ENCODE measurements at places on chromosomes 5 and 9.

DNA sequence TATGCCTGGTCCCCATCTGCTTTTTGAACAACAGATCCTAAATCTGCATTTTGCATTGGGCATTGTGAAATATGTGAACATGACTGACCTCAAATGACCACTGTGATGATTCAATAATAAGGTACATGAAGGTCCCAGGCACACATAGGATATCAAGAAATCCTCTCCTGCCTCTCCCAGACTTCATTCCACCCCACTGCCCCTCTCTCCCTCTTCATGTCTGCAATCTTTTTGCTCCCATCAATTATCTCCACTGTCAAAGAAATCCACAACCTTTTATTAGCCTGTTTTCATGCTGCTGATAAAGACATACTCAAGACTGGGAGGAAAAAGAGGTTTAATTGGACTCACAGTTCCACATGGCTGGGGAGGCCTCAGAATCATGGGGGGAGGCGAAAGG is 476.7 kb downstream of the CTNND2 start:
- no peak for DNase-seq

DNA sequence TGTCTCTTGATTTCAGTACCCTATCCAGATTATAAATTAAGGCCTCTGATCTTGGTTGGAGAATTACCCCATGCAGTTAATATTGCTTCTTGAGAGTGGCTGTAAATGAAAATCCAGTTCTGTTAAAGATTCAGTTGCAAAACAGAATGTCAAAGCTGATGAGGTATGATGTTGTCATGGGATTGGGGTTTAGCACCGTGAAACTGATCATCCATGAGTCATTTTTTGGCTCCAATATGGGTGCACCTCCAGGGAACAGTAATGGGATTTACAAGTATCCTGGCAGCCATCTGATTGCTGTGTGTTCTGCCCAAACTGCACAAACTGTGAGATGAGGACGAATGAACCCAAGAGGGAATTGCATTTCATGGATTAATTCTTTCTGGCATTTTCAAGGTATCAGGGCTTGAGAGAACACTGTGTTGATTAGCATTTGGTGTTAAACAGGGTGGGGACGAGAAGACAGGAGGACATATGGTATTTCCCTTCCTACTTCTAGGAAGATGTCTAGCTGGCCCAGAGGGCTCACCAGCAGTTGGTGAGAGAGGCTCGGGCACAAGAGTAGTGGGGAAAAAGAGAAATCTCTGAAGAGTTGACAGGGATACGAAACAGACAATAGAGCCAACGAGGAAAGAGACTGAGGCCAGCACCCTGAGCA is 214.7 kb downstream of the GAS1 start:
- DNase-seq = no peak

DNA sequence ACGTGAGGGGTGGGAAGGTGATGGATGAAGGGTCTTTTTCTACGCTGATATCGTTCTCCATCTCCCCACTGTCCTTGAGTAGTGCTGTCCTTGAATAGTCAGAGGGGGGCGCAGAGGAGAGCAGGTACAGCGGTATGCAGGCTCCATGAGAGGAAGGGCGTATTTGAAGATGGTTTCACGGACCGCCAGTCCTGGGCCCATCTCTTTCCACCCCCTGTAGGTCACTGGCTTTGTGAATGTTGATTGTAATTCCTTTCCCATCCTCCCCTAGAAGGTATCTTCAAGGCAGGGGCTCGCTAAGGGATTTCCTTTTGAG is 40.8 kb upstream of the DAB2IP start:
- no peak for DNase-seq

- no peak for DNase-seq
These were observed 122.6 kb downstream of the PDE8B start for GRCh38 chr5:77333036-77333435.

- DNase-seq = no peak
These were observed 15.7 kb upstream of the GDA start for GRCh38 chr9:72133365-72134035.

- DNase-seq = no peak
These were observed 124.8 kb upstream of the PTCH1 start for GRCh38 chr9:95641586-95641985.

DNA sequence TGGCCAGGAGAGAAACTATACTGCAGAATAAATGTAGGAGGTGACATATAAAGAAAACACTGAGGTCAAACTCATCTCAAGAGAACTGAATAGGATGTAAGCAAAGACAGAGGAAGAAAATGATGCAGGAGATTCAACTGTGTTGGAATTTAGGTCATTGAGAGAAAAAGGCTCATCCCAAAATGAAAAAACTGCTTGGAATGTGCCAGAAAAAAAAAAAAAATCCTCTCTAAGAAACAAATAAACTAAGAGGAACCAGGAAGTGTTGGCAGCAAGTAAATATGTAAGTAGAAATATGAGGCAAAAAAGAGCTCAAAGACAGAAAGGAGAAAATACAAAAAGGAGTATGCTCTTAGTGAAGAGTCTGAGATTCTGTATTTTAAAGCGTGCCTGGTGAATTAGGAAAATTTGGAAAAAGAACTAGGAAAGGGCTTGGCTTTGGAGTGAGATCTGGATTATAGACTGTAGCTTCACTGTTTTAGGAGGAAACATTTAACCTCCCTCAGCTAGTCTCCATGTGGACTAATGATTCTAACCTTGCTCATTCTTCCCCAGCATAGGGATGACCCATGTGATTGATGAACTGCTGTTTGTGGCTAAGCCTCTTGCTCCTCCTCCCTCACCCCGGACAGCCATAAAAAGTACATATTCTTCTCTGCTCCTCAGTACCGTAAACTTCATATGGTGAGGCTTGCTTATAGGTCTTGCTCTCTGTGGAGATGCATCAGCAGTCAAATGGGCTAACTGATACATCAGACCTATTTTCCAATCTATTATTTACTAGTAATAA is 185.6 kb upstream of the POU5F2 start:
- no peak for DNase-seq

- DNase-seq = no peak
These were observed 39.3 kb upstream of the GABRB2 start for GRCh38 chr5:161585798-161586197.

GRCh38 chr5:113215401-113216060 is 219.3 kb downstream of the TSSK1B start:
- DNase-seq = no peak

DNA sequence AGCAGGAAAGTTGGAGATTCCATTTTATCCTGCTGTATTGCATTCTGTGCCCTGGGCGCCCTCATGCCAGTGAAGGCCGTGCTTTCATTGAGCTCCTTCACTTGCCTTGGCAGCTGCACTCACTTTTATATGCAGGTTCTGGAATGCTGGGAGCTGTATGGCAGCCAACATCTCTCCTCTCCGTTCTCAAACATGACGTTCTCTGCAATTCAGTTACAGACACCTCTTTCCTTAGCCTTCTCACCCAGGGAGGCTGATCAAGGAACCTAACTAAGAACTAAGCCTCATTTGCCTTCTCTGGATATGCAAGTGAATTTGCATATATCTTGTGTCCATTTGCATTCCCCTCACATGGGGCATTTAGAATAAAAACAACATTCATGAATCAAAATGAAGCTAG is 29.4 kb upstream of the PURA start:
- DNase-seq = no peak

DNA sequence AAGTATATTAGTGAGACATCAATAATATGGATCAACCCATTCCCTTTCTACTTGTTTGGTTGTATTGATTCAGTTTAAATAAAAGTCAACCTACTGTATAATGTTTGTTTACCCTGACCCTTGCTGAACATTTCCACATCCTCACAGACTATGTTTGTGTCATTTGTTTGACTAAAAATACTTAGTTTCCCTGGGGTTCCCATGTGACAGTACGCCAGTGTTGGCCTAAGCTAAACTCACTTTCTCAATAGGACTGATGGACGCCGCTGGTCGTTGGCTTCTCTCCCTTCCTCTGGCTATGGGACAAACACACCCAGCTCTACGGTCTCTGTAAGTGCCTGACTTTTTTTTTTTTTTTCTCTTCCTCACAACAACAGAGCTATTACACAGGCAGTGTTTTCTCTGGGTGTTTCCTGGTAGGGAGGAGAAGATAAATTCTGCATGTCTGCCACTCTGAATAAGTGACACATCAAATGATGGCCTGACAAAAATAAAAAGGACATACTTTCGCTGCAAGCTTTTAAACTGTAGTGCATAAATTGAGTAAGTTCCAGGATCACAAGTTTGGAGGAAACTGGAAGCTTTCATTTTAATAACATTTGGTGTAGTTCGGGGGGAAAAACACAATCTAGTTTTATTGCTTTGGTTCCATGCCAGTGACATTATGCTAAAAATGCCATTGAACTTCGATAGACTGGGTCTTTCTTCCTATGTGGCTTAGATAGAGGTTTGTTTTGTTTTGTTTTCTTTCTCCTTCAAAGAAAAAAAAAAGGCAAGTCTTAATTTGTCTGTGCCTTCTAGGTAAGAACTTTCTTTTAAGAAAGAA is 101.0 kb downstream of the CD180 start:
- no peak for DNase-seq

DNA sequence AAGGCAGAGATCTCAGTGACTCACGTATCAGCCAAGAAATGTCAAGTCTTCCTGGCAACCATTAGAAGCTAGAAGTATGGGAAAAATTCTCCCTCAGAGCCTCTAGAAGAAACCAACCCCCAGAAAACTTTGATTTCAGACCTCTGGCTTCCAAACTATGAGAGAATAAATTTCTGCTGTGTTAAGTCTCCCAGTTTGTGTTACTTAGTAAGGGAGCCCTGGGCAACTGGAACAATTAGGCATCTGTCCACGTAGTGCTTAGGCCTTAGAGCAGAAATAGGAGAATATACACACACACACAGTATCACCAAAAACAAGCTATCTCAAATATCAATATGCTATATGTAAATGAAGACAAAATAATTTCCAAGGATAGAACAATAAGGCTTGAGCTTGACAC is 894.8 kb upstream of the CDH10 start:
- no peak for DNase-seq

GRCh38 chr5:135211791-135212190 is 177.8 kb upstream of the PITX1 start:
- DNase-seq = no peak

- DNase-seq = no peak
These were observed 6.1 kb upstream of the RXFP3 start for GRCh38 chr5:33929925-33930690.

GRCh38 chr5:11363631-11364178 is 540.5 kb downstream of the CTNND2 start:
- DNase-seq = no peak

GRCh38 chr5:16597946-16598694 is 18.7 kb downstream of the RETREG1 start:
- DNase-seq = no peak

DNA sequence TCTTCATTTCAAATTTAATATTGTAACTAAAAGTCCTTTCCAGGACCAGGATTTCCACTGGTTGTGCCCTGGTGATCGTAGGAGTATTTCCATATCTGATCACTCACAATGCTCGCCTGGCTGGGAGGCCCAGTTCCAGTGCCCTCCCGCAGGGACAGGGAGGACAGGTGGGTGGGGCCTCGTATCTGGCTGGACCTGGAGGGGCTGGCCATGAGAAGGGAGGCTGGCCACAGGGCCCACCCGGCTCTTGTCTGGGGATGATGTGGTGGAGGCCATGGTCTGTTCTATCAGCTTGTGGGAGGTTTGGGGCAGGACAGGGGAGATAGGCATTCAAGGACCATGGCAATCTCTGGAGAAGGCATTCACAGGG is 286.4 kb downstream of the GADD45G start:
- DNase-seq = no peak

- DNase-seq = no peak
These were observed 1041.8 kb upstream of the ARRDC3 start for GRCh38 chr5:92424785-92425426.

DNA sequence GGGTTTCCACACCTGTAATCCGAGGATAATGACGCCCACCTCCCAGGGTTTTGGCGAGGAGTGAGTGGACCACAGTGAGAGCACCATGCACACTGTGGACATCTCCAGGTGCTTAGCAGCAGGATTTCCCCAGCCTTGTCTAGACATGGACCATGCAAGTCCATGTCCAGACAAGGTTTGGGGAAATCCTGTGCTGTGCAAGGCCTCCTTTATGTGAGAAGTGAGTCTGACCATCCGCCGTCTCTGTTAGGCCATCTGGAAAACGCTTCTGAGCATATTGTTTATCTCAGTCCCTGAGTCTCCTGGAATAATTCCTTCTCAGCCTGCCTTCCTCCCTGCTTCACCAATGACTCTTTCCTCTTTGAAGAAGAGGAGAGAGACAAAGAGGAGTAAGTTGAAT is 26.2 kb upstream of the TNFAIP8 start:
- DNase-seq = no peak

DNA sequence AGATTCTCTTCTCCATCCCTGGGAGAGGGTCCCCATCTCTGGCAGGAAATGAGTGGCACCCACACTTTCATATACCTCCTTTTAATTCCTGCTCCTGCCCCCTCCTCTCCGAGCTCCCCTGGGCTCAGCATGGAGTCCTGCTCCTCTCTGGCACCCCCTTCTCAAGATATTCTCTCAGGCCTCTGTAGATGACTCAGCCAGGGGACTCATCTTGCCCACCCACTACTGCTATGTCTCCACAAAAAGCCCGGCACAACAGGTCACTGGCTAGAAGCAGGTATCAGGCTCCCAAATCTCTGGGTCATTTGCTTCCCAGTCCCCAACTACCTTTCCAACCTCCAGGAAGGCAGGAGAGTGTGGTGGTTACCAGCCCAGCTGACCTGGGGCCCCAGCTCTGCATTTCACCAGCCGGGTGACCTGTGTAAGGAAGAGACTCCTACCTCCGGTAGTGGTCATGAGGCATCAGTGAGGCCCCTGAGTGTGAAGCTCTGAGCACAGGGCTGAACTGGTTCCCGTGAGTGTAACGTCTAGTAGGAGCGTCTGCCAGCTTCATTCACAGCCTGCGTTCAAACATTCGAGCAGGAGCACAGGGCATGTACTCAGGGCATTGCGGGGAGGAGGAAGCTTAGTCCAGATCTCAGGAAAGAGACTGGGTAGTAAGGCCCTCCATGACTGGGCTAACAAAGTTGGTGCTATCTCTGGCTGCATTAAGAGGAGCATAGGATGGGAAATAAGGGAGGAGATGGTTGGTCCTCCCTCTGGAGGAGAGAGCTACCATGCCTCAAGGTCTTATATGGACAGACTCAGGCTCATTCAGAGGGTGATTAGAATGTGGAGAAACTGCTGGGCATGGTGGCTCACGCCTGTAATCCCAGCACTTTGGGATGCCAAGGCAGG is 63.7 kb downstream of the LMX1B start:
- DNase-seq = no peak

- DNase-seq = no peak
These were observed 15.3 kb downstream of the TNFSF15 start for GRCh38 chr9:114790521-114790920.

DNA sequence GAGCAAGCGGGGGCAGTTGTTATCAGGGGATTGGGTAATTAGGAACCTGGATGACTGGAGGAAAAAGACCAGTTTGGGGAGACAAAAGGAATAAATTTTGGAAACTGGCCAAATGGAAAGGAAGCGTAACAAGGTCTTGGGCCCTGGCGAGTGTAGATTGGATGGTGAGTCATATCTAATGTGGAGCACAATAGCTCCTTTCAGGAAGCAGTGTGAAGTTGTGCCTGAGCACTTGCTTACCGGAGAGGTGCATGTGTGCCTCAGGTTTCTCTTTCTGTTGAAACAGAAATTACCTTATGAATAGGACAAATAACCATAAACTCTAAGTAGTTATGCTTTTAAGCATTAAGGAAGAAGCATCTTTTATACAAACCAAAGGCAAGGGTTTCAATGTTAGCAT is 176.4 kb downstream of the KIF4B start:
- no peak for DNase-seq

GRCh38 chr9:110334871-110335270 is 2.8 kb downstream of the TXNDC8 start:
- no peak for DNase-seq

- DNase-seq = no peak
These were observed 59.1 kb upstream of the IER5L start for GRCh38 chr9:129237164-129237611.

Data from NCI-H1417 treated with DMSO at 0.1 percent for 48 hours (cell line).